Esophagus squamous epithelium (tissue), 5 donors: ENCODE measurements at places on chromosomes 6 and 20.

DNA sequence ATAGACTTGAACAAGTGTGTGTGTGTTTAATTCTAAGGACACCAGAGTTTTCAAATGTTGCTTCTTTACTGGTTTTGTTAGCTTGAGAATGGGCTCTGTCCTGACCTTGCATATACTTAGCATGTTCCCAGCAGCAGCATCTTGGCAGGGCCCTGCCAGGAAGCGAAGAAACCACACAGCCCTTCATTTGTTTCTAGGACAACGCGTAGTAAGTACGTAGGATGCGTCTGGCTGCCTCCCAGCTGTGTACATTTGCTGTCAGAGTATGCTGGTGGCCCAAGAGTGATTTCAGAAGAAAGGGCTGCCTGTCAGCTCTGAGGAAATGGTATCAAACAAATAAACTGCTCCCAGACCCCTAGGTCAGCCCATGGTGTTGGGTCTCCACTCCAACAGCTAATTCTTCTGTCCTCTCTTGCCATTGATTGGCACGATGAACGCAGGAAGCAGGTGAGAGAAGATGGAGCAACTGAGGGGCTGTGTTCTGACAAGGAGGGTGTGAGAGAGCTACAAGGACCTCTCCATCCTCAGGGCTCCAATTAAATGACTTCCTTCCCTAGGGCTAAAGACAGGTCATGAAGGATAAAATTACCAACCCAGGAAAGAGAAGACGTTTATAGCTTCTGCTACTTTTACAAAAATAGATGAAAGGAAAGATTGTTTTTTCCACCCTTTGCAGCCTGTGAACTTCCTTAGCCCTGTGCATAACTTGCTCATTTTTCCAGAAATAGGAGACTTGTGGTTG lies 55.9 kb upstream of the HDDC2 start:
- DNase-seq, result no peak

GRCh38 chr6:151502499-151502898 lies 8.7 kb downstream of the CCDC170 start:
- no peak for DNase-seq

- no peak for DNase-seq
These were observed 39.0 kb downstream of the GMPR start for GRCh38 chr6:16277101-16277981.

- no peak for DNase-seq
These were observed 36.1 kb downstream of the NKX2-4 start for GRCh38 chr20:21361266-21361665.

GRCh38 chr20:32462900-32463641 lies 104.9 kb downstream of the ASXL1 start:
- DNase-seq, result no peak

DNA sequence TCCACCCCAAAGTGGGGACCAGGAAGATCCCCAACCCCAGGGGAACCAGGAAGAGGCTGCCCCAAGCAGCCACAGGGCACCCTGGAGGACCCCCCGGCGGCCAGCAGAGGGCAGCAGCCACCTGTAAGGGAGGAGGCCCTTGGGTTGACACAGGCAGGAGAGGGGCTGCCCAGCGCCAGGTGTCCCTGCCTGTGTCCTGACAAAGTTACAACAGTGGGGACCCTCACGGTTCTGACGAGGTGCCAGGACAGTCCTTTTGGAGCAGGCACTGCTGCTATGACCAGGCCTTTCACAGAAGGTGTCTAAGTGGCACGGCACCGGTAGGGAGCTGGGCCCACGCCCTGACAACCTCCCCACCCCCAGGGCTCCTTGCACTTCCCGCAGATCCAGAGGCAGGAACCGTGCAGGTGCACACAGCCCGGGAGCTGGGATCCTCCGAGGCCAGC lies 176.7 kb downstream of the BMP7 start:
- no peak for DNase-seq

GRCh38 chr6:170366248-170366960 lies 59.8 kb downstream of the FAM120B start:
- no peak for DNase-seq

DNA sequence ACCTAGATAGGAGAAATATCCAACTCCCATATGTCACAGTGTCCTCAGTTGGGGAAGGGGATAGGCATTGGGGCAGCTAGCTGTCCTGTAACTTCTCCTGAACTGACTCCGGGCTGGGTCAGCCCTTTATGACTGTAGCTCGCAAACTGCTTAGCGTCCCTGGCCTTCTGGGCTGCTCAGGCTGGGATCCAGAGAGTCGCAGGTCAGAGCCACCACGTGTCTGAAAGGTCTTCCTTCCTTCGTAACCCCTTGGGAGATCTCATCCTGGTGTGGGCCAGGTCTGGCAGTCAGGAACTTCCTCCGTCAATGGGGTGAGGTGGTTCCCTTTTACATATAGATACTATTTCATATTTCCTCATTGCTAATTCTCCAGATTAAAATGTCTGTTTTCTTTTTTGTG lies 28.8 kb upstream of the HINT3 start:
- no peak for DNase-seq

DNA sequence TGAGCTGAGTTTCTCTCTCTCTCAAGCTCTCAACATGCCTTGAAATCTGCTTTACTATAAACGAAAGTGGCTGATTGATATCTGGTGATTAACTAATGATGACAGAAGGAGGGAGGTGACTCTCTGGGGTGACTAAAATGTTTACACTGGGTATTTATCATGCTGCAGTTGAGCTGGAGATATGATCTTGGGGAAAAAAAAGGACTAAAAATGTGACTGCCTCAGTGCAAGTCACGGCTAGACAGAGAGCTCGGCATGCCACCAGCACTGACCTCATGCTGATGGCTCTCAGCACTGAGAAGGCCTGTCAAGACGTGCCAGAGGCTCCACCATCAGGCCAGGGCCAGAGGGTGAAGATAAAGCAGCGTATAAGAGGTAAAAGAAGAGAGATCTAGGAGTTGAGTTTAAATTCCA lies 103.1 kb upstream of the SPACA1 start:
- no peak for DNase-seq

DNA sequence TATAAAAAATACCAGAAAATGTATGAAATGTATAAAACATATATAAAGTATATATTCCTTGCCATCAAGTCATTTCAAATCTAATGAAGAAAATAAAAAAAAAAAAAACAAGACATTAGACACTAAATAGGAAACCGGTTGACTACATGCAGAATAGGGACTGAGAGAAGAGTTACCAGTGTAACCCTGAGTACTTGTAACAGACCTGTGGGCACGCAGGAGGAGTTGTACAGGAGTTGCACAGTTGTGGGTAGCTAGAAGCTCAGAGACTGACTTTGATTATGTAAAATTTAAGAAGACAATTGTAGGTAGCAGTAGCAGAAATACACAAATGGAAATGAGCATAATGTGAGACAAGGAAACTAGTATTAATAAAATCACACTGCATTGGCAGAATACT lies 112.4 kb upstream of the DST start:
- DNase-seq, result no peak

DNA sequence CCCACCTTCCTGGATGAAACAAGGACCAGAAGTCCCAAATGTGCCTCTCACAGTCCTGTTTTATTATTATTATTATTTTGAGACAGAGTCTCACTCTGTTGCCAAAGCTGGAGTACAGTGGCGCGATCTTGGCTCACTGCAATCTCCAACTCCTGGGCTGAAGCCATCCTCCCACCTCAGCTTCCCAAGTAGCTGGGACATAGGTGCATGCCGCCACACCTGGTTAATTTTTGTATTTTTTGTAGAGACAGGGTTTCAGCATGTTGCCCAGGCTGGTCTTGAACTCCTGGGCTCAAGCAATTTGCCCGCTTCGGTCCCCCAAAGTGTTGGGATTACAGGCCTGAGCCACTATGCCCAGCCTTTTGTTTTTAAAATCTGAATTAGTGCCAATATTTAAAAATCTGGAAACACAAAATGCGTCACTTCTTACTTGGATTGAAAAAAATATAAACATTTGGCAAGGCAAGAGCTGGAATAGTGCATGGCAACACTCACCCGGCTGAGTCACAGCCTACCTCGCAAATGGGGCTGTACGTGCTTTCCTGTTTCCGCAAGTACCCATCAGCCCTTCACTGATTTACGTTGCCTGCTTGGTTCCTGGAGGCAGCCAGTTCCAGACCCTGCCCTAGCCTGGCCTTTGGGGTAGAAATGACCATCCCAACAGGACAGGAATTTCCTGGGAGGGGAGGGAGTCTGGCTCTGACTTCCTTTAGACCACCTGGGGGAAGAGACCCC lies 6.3 kb downstream of the SDCBP2 start:
- no peak for DNase-seq

DNA sequence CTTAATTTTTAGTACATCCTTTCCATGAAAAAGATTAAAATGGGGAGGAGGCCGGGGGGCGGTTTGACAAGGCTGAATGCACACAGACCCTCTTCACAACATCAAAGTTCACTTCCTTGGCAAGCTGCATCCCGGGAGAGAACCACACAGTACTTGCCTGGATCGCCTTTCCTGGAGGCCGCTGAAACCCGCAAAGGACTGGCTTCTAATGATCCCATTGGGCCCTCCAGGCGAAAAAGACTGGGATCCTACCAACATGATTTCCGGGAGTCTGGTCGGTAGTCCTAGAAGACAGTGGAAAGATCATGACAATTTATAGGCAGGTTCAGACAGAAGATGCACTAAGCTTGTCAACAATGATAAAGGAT lies 60.2 kb downstream of the RIPOR2 start:
- no peak for DNase-seq

- no peak for DNase-seq
These were observed 117.6 kb upstream of the SLC2A12 start for GRCh38 chr6:134169871-134170486.

DNA sequence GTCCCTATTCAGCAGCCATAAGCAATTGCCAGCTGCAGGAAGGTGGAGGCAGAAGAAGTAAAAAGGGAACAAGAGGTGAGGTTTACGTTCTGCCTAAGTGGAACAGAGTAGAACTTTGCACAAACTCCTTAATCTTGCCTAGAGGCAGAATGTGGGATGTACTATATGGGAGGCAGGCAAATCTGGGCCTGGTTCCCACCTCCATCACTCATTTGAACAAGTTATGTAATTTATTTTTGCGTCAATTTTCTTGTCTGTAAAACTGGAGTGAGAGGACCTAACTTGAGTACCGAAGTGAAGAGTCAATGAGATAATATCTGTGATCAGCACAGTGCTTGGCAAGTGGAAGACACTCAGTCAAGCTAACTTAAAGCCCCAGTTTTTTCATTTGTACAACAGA lies 2.0 kb upstream of the TPBG start:
- no peak for DNase-seq

GRCh38 chr6:136230219-136230853 lies 19.8 kb downstream of the MTFR2 start:
- DNase-seq, result no peak

DNA sequence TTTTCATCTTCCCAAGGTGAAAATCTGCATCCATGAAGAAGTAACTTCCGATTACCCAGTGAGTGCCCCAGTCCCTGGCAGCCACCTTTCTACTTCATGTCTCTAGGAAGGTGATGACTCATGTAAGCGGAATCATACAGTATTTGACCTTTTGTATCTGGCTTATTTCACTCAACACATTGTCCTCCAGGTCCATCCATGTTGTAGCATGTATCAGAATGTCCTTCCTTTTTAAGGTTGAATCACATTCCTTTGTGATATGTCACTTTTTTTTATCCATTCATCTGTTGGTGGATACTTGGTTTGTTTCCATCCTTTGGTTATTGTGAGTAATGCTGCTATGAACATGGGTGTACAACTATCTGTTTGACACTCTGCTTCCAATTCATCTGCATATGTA lies 176.3 kb upstream of the CDYL start:
- no peak for DNase-seq

- no peak for DNase-seq
These were observed 1.6 kb upstream of the NCOA7 start for GRCh38 chr6:125789167-125789566.

GRCh38 chr20:49557449-49557848 lies 10.5 kb downstream of the PTGIS start:
- no peak for DNase-seq

DNA sequence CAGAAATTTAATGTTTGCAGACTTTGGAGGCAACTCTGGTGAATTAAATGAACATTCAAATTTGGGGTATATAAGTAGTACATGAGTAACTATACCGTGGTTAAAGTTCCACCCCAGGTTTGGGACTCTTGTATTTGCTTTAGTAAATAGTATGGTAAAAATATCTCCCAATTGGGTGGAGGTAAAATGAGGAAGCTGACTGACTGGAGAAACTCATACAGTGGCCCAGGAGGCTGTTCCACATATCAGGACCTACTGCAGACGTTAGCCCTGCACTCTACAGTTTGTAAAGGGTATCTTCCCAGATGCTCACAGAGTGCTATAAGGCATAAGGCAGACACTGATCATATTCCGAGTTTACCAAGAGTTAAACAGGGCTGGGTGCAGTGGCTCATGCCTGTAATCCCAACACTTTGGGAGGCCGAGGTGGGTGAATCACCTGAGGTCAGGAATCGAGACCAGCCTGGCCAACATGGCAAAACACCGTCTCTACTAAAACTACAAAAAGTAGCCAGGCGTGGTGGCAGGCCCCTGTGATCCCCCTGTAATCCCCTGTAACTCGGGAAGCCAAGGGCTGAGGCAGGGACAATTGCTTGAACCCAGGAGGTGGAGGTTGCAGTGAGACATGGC lies 53.7 kb downstream of the CPXM1 start:
- no peak for DNase-seq

- DNase-seq, result no peak
These were observed 442.7 kb upstream of the HS3ST5 start for GRCh38 chr6:114785235-114786127.

- DNase-seq, result no peak
These were observed at the start of gene SASH1 for GRCh38 chr6:148342350-148343046. TSS of gene SASH1 (plus strand) at chr6:148342838. CDS start at chr6:148343068, 230 bp downstream.

GRCh38 chr6:138492113-138492512 lies 7.2 kb downstream of the NHSL1 start:
- DNase-seq, result no peak

DNA sequence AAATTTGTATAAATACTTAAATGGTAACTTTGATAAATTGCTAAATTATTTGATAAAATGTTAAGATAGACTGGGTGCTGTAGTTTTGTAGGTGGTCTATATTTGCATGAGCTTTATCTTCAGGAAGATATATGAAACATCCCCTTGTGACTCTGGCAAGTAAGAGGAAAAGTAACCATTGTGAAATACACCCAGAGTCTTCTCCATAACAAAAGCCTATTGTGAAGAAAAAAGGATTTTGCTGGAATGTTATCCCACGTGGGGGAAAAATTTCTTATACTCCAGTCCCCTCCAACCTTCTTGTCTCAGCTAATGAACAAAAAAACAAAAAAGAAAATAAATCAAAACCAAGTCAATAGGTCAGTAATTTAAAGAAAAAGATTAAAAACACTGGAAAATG lies 600.7 kb downstream of the HDGFL1 start:
- no peak for DNase-seq

DNA sequence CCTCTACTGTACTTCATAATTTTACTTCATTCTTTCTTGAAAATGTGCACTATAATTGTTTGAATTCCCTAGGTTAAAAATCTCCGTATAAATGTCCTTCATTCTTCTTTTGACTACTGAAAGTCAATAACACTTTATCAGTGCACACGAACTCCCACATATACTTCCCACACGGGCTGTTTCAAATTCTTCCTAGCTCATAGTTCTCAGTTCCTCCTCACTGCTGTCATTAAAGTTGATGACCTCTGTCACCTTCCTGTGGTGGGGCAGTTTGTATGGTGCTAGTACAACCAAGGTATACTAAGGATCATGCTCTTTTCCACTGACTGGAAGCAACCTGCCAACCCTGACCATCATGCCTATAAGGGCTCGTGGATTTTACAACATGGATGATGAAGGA lies 40.0 kb upstream of the CD2AP start:
- no peak for DNase-seq

GRCh38 chr6:117955684-117956256 lies 48.7 kb downstream of the SLC35F1 start:
- DNase-seq, result no peak
